ENCODE measurements at places on chromosomes 5 and 9.

DNA sequence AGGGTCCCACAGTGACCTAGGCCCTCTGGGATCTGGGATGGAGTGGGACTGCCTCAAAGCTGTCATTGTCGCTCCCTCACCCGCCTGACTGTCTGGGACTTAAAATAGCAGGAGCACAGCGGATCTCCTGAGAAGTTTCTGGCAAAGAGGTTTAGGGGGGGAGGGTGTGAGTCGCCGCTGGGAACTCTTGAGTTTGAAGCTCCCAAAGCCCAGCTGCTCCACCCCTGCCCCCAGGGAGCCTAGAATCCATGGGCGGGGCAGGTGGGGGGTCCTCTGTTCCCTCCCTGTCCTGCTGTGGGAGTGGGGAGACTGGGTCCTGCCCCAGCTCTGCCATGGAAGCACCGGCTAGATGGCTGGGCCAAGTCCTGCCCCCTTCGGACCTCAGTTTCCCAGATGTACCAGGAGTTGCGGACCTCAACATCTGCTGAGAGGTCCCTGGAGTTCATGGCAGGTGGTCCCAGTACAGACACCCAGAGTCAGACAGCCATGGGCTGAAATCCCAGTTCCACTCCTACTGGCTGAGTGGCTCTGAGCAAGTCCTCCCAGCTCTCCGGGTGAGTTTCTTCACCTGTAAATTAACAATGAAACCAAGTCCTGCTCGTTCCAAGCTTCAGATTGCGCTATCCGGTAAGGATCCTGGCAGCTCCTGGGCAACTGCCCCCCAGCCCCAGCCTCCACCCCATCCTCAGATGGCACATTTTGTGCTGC lies 985 bp upstream of the WDR38 start:
- no peak for DNase-seq

DNA sequence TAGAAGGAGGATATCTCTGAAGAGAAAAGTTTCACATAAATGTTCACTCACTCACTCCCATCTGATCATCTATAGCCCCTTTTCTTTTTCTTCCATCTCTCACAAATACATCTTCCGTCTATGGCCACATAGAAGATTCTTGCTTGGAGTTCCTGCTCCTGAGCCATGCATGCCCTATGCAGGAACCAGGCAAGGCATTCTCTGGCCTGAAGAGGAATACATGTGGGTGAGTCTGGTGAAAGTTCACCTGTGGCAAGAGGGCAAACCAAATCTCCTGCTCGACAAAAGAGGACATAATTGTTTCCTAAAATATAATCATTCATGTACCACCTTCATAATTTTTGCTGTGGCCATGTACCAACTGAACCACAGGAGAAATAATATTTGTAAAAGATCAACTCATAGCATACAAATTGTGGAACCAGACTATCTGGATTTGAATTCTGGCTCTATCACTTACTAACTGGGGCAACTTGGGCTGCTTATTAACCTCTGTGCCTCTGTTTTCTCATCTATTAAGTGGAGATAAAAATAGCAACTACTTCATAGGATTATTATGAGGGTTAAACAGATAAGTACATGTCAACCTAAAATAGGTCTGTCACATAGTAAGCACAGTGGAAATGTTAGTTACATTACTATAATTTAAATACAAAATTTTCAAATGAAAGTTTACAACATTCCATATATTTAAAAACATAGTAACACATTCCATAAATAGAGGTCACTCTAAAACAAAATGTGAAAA lies 121.2 kb upstream of the NFIB start:
- DNase-seq = no peak

DNA sequence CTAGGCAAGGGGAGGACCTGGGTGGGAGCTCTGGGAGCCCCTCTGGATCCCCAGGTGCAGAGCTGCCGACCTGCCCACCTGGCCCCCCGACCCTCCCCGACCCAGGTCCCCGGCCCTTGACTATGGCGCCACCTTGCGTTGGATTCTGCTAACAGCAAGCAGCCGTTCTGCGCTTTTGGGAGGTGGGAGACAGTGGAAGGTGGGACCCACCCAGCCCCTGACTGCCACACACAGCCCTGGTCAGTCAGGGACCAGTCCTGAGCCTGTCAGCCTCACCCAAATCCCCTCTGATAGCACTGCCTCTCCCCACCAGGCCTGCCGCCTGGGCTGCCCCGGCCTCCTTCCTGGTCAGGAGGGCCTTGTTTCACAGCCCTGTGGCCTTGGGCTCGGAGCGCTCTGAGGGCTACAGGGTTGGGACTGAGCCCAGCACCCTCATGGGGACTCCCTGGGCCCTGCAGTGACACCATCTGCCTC lies 77.9 kb downstream of the HMCN2 start:
- peak; percentile 51 for DNase-seq

DNA sequence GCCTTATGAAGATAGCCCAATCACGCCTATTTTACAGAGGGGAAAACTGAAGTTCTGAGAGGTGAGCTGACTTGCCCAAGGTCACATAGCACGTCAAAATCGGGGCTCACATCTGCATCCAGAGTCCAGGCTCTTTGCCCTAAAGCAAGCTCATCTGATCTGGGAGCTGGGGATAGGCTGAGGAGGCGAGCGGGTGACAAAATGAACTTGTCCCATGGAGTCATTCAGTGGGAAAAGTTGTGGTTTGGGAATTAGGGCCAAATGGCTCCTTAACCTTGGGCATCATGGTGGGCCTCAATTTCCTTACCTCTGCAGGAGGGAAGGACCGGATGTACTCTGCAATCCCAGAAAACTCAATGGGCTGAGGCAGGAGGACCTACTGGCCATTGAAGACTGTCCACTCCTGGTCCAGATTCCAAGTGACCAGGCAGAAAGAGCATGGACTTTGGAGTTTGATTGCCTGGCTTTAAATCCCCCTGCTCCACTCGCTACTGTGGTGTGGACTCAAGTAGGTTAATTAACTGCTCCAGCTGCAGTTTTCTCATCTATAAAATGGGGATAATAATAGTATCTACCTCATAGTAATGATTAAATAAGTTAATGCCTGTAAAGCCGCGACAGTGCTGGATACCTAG lies 160.4 kb downstream of the RGS3 start:
- no peak for DNase-seq

GRCh38 chr9:14797435-14797834 lies 74.9 kb upstream of the CER1 start:
- no peak for DNase-seq

DNA sequence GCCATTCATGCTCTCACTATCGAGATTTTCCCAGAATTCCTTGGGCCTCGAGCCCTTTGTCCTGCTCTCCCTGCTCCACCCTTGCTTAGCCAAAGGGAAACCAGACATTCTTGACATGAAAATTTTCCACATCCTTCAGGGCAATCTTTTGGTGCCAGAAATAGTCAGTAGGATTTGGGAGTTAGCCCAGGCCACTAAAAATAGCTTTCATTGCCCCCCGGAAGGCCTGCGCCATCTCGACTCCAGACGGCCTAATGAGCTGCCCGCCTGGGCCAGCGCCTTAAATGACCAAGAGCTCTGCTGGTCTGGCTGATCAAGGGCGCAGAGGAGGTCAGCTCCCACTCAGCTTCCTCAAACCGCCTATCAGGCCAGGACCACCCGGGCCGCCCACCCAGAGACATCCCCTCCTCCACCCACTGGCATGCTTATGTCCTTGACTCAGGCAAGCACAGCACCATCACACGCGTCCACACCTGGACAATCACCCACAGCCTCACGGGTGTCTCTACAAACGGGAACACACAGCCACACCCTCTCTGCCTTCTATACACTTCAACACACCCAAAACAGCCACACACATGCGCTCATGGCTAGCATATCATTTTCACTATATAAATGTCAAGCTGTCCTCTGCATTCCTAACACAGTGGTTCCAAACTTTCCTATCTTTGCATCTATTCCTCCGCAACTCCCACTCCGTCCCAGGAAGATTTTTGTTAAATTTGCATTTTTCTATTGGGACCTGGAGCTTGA lies 20.9 kb downstream of the DUSP1 start:
- no peak for DNase-seq

- no peak for DNase-seq
Measured at GRCh38 chr9:135655317-135655716, 7.8 kb upstream of the LCN9 start.

- no peak for DNase-seq
Measured at GRCh38 chr9:116656977-116657376, 30.1 kb upstream of the TRIM32 start.

- no peak for DNase-seq
Measured at GRCh38 chr5:147481376-147481775, 28.5 kb downstream of the DPYSL3 start.

- DNase-seq = no peak
Measured at GRCh38 chr9:19049917-19050636, 850 bp downstream of the RRAGA start.

DNA sequence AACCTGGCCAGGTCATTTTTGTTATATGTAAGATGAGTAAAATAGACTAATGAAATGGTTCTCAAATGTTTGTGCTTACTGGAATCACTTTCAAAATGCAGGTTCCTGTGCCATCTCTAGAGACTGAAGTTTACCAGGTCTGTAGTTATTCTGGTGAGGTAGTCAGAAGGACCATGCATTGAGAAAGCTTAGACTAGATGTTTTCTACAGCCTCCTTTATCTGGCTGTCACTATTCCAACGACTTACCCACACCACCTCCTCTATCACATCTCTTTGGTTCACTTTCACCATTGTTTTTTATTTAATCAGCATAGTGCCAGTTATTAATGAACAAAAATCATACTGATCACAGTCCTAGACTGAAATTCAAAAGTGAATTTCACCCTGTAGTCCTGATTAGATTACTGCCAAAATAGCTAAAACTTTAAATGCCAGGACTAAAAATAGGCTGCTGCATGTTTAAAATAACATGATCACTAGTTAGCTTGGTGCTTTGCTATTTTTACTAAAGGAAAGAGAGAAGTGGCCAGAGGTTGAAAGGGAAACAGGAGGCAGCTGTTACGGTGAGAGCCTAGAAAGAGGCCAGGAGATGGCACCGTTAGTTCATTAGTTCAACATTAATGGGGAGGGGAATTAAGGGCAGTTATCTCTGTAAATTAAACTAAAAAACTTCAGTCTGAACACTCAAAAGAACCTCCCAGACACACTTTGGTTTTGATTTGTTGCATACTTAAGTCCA lies 13.9 kb upstream of the FNIP1 start:
- DNase-seq = no peak
